ENCODE measurements at places on chromosomes 12 and 14. TPM values are rescaled to one million over a fixed set of nuclear protein-coding genes. Genes with fewer than 3 reads are reported as not detected.

- DNase-seq: no peak
These were observed 128.6 kb downstream of the PTCSC3 start for GRCh38 chr14:36047912-36048311.

DNA sequence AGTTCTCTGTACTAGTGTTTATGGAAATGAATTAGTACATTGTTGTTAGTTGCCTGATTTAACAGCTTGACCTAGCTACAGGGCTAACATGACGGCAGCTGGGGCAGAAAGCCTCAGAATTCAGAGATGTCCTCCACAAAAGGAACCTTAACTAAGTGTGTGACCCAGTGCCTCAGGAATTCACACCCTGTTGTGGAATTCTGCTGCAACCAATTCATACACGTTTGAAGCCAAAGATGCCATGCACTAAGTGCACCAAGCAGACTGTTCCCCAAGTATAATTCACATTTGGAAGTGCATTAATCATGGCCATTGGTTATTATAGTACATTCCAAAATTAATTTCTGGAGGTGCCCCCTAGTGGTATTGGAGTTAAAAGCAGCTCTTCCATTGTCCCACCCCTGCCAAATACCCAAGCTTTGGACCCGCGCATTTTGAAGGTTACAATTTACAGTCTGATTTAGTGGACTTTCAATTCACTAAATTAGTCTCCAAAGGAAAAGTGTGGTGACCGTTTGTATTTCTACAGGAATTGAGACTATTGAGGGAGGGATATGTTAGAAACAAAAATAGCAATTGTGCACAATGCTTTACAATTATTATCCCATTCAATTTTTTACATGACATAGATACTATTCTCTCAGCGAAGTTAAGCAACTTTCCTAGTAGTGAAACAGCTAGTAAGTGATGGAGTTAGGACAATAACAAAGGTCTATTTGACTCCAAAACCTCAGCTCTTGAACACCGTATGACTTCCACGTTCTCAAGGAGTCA, 85.9 kb downstream of the PAX9 start:
- DNase-seq: no peak

Gene SERPINA10
- not detected for total RNA-seq

GRCh38 chr14:89973234-89973823, 17.6 kb downstream of the TDP1 start:
- peak; percentile 89 for DNase-seq

Gene FNTB
- 8.0 TPM for total RNA-seq

DNA sequence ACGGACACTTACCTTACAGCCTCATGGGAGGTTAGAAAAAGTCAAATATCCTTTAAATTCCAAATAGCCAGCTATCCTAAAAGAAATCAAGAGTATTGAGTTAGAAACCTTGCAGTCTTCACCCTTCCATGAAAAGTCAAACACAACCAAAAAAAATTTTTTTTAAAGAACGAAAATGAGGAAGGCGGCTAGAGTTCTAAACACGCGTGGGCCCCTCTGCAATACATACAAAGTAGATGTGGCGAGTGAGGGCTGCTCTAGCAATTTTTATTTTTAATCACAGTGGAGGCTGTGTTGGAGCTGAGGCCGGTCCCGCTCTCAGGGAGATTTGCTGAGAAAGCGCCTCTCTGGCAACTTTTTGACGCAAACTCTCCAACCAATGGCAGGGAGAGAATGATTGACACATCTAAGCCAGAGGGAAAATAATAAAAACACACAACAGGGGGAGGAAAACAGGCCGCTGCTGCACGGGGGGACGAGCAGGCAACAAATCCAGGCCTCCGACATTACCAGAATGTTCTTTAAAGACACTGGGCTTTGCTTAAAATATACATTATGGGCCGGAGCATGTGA, at the start of gene OTX2:
TSS of gene OTX2 (minus strand) at position 333 of the 573 bp plus-strand sequence. CDS start 5,023 bp downstream, outside the sequence.
- peak; percentile 76 for DNase-seq

- peak; percentile 23 for DNase-seq
These were observed 223.7 kb downstream of the ZFP36L1 start for GRCh38 chr14:68568907-68569897.

Gene BBOF1
- total RNA-seq: 2.5 TPM

Gene RD3L
- not detected for total RNA-seq

- no peak for DNase-seq
These were observed 29.0 kb downstream of the CAPRIN2 start for GRCh38 chr12:30725739-30726138.

GRCh38 chr12:39771456-39771855, 151.9 kb upstream of the ABCD2 start:
- no peak for DNase-seq

Gene SOAT2
- not detected for total RNA-seq

DNA sequence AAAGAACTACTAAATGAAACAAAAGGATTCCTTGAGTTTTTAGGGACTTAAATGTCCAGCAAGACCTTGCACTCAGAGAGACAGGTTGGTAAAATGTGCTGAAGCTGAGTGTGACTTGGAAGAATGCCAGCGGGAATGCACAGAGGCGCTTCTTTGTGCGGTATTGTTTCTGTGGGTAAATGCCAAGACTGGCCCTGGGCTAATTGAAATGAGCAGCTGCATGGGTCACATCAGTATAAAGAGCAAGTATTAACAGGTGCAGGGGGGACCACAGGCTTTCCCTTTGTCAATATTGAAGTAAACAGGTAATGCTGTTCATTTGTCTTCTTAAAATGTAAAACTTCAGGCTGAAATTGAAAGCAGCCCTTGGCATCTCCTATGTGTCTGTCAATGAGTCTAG, 74.3 kb downstream of the LMO3 start:
- no peak for DNase-seq

- no peak for DNase-seq
These were observed 250.5 kb downstream of the ZFP36L1 start for GRCh38 chr14:68542346-68542745.

Gene OAS2
- total RNA-seq: not detected

Gene HOXC13
- 13.2 TPM for total RNA-seq

GRCh38 chr14:95133282-95133681, 24.0 kb downstream of the DICER1 start:
- DNase-seq: no peak

DNA sequence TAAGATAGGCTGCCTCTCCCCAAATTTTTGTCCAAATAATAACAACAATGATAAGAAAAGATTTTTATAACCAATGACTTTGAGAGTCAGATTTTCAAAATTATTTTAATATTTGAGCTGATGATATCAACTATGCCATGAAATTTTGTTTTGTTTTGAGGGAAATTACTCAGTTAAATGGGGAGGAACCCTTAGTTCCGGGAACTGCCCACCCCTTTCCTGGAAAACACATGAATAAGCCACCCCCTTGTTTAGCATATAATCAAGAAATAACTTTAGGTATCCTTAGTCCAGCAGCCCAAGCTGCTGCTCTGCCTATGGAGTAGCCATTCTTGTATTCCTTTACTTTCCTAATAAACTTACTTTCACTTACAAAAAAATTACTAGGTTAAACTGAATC, 61.4 kb downstream of the HMGA2 start:
- no peak for DNase-seq

GRCh38 chr12:86735072-86735471, 478.9 kb upstream of the MGAT4C start:
- DNase-seq: no peak

- no peak for DNase-seq
These were observed 40.1 kb upstream of the TMEM263 start for GRCh38 chr12:106915635-106916026.

Gene ALG10
- 13.9 TPM for total RNA-seq

DNA sequence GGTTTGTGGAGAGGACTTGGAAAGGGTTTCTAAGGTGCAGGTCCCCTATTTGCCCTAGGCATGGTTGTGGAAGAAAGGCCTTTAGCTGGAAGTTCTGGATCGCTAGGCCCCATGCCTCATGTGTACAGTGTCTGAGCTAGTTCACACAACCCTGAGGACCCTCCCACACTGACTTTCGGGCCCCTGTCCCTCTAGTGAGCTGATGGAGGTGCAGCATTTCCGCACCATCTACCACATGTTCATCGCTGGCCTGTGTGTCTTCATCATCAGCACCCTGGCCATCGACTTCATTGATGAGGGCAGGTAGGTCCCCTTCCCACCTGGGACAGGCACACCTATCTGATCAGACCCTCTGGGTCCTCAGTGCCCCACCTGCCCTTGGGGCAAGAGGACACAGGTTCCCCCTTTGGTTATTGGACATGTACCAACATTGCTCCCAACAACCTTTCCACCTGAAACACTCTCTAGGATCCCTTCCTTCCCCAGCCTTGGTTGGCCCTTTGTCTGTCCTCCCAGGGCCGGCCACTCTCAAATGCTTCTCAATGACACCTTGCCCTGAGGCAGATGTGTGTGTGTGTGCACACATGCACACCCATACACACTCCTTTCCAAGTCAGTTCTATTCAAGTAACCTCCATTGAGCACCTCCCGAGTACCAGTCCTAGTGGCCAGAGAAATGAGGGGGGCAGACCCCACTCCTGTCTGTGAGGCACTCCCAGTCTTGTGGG, 2.6 kb downstream of the SOAT2 start:
- no peak for DNase-seq

Gene TAC3
- 0.85 TPM for total RNA-seq

DNA sequence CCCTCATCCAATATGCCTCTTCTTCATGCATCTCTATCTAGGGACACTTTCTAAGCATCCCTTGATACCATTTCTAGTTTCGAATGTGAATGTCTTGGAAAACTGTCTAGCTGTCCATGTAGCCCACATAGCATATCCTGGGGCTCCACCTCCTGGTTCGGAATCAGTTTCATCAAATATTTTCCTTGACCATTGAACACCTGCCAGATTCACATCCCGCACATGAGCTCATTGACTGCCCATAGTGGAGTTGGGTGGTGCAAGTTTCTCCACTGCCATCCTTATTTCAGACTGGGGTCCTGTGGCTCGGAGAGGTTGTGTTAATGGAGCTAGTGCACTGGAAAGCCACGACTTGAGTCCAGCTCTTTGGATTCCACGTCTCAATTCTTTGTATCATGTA, 58.6 kb upstream of the TMEM263 start:
- no peak for DNase-seq

GRCh38 chr12:100608776-100609175, 35.3 kb downstream of the GAS2L3 start:
- no peak for DNase-seq

DNA sequence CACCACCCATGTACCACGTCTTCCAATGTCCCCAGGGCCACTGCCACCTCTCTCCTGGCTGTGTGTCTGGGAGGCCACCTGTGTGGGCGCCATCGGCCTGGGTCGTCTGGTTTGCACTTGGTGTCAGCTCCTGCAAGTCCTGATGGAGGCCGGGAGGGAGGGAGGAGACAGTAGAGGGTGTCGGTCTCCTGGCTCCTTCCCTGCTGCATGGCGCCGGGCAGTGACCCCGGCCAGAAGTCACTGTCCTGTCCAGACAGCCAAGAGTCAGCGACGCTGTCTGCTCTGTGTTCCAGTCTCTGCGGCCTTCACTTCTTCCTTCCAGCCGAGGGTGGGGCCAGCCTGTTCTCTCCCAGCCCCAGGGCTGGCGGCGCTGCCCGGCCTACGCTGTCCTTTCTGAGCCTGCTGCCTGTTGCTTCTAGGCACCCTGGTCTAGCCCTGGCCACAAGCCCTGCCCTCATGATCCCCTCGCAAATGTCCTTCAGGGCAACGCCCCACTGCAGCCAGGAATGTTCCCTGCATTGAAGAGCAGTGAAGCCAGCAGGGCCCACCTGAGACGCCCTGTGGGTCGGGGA, 13.0 kb upstream of the LBHD2 start:
- DNase-seq: no peak

Gene TMEM121
- total RNA-seq: 39.1 TPM

DNA sequence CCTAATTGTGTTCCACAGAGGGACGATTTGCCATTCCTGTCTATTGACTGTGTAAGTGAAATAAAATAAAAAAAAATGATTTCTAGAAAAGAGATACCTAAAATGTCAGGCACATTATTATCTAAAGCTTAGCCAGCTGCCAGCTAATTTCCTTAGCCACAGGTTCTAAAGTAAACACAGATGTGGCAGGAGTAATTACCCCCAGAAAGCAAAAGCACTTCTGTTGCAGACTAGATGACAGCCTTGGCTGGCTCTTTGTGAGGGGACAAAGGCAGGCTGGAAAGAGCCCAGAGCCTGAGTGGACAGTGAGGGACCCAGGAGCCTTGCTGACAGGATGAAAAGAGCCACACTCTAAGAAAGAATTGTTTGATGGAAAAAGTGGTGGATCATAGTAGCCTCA, 418.1 kb downstream of the LRIG3 start:
- no peak for DNase-seq

DNA sequence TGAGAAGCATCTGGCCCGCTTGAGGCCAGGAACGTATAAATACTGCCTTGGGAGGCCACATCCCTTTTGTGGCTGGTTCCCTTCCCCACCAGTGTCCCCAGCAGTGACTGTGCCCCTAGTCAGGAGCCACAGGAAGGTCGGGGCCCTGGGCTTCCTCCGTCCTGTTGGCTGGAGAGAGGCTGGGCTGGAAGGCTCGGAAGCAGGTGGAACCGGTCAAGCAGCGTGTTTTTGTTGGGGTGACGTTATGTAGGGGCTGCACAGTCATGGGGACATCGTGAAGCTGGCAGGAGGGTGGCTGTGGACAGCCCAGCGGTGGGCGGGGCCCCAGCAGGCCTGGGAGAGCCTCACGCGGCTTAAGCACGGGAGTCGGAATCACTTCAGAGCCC, 10.1 kb downstream of the XRCC3 start:
- DNase-seq: no peak

- DNase-seq: no peak
These were observed 181.0 kb downstream of the MON2 start for GRCh38 chr12:62647586-62647985.

Gene GLIPR1L1
- not detected for total RNA-seq

GRCh38 chr14:67583711-67584644, 16.1 kb downstream of the PIGH start:
- DNase-seq: peak; percentile 79

Gene PPP4R4
- 2.1 TPM for total RNA-seq

DNA sequence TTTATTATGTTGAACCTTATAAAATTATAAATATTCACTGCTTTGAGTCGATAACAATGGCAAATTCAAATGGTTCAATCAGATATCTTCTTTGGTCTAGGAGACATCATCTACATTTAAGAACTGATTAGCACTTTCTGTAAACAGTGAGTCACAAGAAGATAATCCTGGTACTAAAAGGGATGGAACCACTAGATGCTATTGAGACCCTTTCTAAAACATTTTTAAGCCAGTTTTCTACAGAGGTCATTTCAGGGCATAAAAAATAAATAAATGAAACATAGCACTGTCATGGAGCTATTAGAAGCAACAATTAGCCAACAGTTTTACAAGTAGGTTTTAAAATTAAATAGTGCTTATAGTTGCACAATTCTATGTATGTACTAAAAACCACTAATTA, 212.2 kb downstream of the DUSP6 start:
- DNase-seq: no peak
